ENCODE measurements at places on chromosomes 7 and 10.

- no peak for DNase-seq
These were observed 73.1 kb downstream of the EMX2 start for GRCh38 chr10:117615649-117616048.

GRCh38 chr7:132211971-132212370 is 364.3 kb downstream of the PLXNA4 start:
- no peak for DNase-seq

DNA sequence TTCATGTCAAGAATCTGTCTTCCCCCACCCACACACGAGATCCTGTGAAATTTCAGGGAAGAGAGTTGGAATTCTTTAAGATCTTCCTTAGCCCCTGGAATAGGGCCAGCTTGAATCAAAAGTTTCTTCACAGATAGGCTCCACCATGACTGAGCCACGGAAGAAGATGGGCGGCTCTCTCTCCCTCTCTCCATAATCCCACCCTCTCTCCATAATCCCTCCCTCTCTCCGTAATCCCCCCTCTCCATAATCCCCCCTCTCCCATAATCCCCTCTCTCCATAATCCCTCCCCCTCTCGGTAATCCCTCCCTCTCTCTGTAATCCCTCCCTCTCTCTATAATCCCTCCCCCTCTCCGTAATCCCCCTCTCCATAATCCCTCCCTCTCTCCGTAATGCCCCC is 20.4 kb downstream of the SHH start:
- DNase-seq: no peak

DNA sequence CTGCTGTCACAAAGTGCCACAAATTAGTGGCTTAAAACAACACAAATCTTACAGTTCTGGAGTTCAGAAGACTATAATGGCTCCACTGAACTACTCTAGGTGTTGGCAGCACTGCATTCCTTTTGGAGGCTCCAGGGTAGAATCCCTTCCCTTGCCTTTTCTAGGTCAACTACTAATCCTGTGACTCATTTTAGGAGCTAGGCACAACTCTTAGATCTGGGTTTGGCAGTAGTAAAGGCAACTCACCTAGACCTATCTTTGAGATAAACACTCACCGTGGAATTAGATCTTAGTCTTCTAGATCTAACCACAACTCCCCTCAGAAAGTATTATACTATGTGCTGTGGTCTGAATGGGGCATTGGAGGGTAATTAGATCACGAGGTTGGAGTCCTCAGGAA is 60.4 kb downstream of the ANKIB1 start:
- DNase-seq: no peak

GRCh38 chr10:130045801-130046321 is 64.8 kb downstream of the C10orf143 start:
- DNase-seq: no peak

- no peak for DNase-seq
These were observed 24.2 kb upstream of the RASSF4 start for GRCh38 chr10:44935201-44935965.
